ENCODE measurements at places on chromosomes 1 and 21.

- no peak for DNase-seq
These were observed 96.7 kb upstream of the IGSF21 start for GRCh38 chr1:18010945-18011344.

GRCh38 chr1:210323957-210324356, 4.7 kb upstream of the HHAT start:
- no peak for DNase-seq

- DNase-seq: peak; percentile 54
These were observed 178.0 kb downstream of the CAMTA1 start for GRCh38 chr1:6962996-6963911.

GRCh38 chr1:2476061-2476999, at the start of gene PLCH2:
Gene PLCH2 (plus strand): TSS chr1:2476289. CDS start chr1:2476589, 300 bp downstream.
- DNase-seq: no peak

- no peak for DNase-seq
These were observed 92.1 kb downstream of the NIBAN1 start for GRCh38 chr1:184881941-184882913.

- no peak for DNase-seq
These were observed 6.3 kb downstream of the FAAH start for GRCh38 chr1:46400421-46400820.

DNA sequence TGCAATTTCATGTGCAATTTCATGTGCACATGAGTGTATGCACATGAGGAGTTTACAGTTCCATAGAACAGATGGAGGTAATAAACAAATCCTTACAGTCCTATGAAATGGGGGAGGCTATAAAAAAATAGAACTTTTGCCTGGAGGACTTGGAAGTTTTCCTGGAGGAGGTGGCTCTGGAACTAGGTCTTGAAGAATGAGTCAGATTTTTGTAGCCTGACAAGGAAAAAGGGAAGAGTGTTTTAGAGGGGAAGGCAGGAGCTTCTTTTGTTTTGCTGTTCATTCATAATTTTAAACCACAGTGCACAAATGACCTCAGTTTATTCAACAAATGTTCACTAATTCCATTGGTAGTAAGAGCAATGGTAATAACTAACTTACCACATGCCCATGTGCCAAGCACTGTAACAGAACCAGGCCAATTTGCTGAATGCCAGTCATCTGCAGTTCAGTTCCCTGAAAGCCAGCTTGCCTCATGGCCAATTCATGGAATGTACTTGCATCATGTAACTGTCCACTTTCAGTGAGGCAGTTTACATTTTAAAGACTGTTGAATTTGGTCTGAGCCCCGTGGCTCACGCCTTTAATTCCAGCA, 2.7 kb downstream of the DIO1 start:
- no peak for DNase-seq

DNA sequence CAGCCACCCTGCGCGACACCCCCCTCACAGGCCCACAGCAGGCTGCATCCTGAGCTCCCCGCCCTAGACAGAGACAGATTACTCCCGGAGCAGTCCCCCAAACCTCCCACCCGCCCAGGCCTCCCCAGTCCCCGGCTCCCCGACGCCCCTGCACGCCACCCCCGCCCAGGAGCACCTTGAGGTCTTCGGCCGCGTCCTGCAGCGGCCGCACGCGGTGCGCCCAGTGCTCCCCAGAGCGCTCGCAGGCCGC, 731 bp downstream of the TRIM11 start:
- no peak for DNase-seq

- DNase-seq: no peak
These were observed 196.5 kb downstream of the TOMM20 start for GRCh38 chr1:234932106-234932505.

- no peak for DNase-seq
These were observed 16.3 kb upstream of the PIGC start for GRCh38 chr1:172460177-172460576.

GRCh38 chr1:163980394-163980793, 578.6 kb upstream of the PBX1 start:
- DNase-seq: peak; percentile 87

DNA sequence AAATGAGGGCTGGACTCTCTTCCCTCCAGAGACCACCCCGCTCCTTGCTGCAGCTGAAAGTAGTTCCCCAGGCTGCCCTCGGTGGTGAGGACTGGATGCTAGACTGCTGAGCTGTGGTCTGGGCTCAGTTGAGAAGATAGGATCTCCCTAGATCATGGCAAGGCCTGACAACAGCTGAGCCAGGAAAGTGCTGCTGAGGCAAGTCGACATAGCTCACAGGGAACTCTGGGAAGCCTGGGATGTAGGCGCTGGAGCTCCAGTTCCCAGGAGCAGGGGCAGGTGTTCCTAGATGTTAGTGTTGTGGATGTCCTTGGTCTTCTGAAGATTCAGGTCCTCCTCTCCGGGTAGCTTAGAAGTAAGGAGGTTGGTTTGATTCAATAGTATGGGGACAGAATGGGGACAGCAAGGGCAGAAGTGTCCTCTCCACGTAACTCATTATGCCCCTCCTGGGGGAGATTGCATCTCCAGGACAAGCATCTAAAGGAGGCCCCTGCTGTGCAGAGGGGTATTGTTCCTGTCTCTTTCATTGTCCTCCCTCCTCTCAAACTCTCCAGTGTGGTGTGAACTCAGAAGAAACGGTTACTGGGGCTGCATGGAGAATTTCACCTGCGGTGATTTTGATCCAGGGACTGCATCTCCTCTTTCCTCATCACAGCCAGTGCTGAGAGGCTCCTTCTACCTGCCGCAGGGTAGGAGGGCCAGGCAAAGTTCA, 3.7 kb downstream of the CYB561D1 start:
- no peak for DNase-seq

DNA sequence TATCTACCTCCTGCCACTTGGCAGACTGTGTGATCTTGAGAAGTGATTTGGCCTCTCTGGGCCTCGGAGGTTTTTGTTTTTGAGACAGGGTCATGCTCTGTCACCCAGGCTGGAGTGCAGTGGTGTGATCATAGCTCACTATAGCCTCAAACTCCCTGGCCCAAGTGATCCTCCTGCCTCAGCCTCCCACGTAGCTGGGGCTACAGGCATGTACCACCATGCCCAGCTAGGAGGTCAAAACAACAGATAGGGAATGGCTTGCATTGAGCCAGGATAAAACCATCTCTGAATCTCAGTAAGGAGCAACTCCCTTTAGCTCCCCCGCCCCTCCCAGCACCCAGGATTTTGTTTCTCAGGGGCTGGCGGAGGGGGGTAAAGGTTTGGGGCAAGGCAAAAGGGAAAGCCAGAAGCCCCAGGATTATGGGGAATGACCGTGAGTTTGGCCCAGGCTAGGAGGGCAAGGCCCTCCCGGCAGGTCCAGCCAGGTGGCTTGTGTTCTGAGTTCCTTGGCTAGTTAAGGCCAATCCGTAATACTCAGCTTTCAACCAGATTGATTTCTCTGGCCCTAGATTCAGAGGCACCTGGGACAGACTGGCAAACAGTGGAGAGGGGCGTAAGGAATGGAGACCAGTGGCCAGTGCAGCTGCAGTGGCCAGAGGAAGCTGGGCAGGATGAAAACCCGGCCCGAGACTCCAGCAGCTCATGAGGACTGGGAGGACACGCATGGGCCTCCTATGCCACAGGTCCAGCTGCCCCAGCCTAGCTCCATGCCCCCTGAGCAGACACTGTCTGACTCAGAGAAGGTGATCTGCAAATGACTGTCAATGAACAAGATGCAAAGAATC, 130.1 kb downstream of the DMRTB1 start:
- no peak for DNase-seq

- DNase-seq: no peak
These were observed 116.9 kb downstream of the EDEM3 start for GRCh38 chr1:184637664-184638240.

DNA sequence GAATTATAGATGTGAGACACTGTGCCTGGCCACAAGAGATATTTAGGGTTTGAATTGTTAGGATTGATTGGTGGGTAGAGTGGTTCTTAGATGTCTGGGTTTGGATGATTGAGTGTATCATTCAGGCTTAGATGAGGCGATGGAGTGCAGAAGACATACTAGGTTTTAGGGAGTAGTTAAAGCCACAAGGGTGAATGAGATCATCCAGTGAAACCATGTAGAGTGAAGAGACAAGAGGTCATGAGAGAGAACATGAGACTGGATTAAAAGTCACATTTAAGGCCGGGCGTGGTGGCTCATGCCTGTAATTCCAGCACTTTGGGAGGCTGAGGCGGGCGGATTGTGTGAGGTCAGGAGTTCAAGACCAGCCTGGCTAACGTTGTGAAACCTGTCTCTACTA, 37.2 kb downstream of the ZFYVE9 start:
- no peak for DNase-seq

DNA sequence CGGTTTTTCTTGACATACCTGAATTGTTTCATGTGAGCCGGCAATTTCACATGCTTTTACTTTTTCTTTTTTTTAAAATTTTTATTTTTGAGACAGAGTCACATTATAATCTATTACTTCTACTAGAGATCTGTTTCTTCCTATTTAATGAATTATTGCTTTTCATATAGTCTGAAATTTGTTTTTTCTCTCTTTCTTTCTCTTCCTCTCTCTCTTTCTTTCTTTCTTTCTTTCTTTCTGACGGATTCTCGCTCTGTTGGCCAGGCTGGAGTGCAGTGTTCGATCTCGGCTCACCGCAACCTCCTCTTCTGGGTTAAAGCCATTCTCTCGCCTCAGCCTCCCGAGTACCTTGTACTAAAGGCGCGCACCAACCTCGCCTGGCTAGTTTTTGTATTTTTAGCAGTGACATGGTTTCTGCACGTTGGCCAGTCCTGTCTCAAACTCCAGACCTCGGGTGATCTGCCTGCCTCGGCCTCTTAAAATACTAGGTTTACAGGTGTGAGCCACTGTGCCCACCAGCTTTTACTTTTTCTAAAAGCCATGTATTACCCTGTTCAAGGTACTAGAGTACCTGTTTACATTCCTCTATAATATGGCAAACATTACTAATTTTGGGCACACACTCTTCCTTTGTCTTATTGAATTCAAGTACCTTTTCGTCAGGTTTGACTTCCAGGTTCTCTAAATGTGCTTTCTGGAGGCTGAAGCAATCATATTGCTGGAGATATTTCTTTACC, 86.5 kb upstream of the RHOU start:
- no peak for DNase-seq
